Lower leg skin (tissue), 4 donors: ENCODE measurements at places on chromosomes 2 and 18. TPM values are rescaled to one million over a fixed set of nuclear protein-coding genes. Genes with fewer than 3 reads are reported as not detected.

CROCC2 gene
- total RNA-seq: 0.10 TPM

PROKR1 gene
- total RNA-seq: 0.19 TPM

GALNT5 gene
- total RNA-seq: 0.08 TPM

DNA sequence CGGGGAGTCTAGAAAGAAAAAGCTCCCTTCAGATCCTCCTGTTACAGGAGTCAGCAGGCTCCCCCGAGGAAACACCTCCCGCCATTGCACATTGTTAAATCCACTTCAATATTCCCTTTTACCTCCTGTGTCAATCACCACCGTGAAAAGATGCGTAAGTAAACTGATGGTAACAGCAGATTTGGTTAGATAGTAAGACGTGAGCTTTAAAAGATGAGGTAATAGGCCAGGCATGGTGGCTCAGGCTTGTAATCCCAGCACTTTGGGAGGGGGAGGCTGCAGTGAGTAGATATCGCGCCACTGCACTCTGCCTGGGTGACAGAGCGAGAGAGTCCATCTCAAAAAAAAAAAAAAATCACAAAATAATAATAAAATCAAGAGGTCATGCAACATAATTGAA is 15.2 kb upstream of the NCL start:
- no peak for DNase-seq

DNA sequence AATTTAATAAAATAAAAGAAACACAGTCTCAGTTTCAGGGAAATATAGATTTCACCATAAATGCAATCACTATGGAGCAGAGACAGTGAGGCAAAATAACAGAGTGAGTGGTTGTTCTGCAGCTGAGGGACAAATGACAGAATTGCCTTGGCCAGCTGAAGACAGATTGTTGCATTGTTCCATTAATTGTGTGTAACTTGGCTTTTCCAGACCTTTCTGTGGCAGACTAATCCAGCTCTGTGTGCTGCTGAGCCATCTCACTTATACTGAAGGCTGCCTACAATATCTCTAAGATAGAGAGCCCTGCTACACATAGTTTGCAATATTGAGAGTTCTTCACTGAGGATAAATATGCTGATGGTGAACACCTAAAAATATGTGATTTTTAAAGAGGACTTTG is 11.5 kb downstream of the LRRTM1 start:
- DNase-seq: no peak

DNA sequence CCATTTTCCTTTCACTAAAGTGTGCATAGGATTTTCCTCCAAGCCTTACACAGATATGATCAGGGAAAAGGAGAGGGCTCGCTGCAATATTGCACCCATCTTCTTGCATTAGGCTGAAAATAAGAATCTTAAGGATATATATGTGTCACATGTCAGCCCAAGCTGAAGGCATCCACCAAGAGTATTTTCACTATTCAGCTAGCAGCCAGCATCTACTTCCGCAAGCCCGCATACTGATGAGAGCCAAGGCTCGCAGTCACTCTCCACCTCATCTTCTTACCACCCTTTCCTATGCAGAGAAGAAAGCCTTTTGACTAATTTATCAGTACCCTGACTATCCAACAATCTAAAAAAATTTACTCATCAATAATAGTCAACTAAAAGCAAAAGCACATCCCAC is 6.1 kb downstream of the TMEM163 start:
- no peak for DNase-seq

DNA sequence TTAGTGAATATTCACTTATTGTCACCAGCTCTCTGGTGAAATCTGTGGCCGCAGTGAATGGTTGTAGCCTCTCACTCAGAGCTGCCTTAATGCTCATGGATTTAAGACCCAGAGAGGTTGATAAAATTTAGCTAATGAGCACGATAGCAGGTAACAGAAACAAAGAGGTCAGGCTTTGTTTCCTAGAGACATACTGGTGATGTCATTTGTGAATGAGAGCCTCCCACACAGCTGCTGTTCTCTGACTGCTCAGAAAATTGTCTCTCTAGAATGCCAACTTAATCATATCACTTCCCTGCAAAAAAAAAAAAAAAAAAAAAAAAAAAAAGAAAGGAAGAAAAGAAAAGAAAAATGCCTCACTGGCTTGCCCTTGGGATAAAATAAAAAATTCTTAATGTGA is 411.7 kb upstream of the MYT1L start:
- no peak for DNase-seq

DNA sequence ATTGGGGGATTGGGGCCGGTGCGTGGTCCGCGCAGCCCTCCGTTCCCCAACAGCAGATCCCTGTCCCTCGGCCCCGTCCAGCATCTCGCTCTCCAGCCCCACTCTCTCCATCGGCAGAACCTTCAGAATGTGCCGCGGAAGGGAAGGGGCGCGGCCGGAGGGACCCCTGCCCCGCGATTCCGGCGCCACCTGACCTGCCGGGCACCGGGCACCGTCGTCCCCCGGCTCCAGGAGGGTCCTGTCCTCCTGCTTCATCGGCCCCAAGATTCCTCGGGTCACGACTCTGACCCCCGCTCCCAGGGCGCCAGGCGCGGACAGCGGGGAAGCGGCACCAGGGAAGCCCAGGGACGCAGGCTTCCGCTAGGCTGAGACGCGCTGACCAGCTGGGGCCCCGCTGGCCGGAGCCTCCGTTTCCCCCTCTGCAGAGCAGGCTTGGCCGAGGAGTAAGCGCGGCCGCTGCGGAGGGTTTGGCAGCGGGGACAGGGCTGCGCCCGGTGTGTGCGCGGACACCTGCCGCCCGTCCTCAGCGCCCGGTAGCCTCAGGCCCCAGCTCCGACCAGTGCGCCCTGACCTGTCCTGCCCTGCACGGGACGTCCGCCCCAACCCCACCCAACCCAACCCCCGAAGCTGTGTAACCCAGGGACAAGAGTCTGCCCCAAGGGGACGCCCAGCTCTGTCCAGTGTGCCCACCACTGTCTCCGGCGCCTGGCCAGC is 16.8 kb upstream of the BOK start:
- no peak for DNase-seq

GRCh38 chr2:222651718-222652418 is 4.0 kb downstream of the FARSB start:
- no peak for DNase-seq

- no peak for DNase-seq
These were observed 1.2 kb downstream of the TGOLN2 start for GRCh38 chr2:85326406-85327159.

- DNase-seq: no peak
These were observed 57.6 kb upstream of the KLHL29 start for GRCh38 chr2:23327416-23327815.

DNA sequence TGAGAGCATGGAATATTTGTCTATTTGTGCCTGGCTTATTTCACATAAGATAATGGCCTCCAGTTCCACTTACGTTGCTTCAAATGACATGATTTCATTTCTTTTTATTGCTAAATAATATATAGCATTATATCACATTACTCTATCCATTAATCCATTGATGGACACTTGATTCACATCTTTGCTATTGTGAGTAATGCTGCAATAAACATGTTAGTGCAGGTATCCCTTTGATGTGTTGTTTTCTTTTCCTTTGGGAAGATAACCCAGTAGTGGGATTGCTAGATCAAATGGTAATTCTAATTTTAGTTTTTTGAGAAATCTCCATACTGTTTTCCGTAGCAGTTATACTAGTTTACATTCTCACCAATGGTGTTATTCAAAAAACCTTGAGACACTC is 1343.3 kb upstream of the TMEFF2 start:
- no peak for DNase-seq

DNA sequence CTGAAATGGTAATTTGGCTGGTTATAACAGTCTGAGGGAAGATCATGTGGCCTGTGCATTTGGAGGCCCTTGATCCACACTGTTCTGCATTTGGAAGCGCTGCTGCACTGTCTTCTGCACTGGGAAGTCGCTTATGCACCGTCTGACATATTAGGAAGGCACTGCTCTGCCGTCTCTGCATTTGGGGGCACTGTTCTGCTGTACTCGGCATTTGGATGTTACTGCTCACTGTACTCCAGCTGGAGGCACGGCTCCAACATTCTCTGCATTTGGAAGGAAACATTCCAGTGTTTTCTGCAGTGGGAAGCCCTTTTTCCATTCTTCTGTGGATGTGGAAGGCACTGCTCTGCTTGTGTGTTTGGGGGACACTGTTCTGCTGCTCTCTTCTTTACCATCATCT is 9.6 kb upstream of the PROM2 start:
- DNase-seq: peak; percentile 8

DNA sequence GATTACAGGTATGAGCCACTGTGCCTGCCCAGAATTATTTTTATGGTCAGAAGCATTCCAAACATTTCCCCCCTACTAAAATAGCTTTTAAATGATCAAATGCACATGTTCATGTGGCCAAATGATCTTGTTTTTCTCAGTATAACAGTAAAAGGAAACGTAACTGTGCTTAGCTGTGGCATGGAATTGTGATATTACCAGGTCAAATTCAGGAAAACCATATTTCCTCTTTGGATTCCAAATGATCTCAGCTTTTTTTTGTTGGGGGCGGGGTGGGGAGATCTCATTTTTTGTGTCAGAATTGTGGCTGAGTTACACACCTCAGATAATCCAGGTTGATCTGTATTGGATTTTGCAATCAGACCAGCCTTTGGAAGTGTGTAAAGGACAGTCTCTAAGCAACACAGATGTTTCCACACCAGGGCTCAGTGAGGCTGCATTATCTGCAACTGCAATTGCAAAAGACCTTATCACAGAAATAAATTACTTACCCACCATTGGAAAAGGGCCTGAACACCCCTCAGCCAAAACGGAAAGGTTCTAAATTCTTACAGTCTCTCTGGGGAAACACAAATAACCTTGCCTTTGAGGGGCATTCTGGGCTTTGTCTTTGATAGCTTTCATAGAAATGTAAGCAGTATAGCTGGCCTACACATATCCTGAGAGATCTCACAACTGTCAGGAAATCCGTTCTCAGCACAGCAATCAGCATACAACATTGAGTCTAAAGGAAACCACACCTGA is 8.4 kb downstream of the CASP10 start:
- DNase-seq: no peak

DNA sequence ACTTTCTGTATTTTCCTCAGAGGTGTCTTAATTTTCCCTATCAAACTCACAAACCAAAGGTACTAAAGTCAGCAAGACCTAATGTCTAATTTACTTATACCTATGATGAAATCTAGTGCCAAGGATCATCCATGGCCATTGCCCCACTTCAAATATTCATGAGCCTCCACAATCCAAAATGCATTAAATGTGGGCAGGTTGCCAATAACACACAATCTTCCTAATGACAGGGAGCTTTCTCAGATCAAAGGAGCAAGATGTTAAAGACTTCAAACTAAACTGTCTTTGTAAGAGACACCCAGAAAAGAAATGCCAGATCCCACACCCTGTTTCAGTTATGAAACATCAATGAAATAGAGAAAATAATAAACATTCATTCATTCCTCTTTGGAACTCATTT is 143.2 kb downstream of the TMEFF2 start:
- DNase-seq: no peak
